ENCODE measurements at places on chromosomes 3 and 15.

DNA sequence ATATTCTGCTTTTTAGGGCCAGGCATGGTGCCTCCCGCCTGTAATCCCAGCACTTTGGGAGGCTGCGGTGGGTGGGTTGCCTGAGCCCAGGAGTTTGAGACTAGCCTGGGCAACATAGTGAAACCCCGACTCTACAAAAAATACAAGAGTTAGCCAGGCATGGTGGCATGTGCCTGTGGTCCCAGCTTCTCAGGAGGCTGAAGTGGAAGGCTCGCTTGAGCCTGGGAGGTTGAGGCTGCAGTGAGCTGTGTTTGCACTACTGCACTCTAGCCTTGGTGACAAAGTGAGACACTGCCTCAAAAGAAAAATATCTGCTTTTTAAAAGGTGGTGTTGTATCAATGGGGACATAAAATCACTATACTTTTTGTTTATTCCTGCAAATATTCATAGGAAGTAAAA, 112.8 kb downstream of the C3orf38 start:
- DNase-seq, result no peak

DNA sequence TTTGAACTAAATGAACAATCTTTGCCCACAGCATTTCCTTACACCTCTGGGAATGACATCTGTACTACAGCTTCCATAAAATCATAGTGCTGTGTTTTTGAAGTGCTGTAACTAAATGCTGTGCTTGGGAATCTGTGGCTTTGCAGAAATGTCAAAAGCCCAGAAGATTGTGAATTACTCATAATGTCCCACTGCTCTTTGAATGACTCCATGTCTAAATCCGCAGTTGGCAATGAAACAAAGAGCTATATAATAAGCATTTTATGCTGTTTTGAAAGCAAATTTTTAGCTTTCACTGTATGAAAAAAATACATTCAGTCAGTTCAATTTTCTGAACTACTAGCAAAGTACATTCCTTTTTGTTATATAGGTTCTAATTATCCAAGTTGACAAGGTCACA, 88.6 kb upstream of the ADAMTS17 start:
- DNase-seq, result no peak

DNA sequence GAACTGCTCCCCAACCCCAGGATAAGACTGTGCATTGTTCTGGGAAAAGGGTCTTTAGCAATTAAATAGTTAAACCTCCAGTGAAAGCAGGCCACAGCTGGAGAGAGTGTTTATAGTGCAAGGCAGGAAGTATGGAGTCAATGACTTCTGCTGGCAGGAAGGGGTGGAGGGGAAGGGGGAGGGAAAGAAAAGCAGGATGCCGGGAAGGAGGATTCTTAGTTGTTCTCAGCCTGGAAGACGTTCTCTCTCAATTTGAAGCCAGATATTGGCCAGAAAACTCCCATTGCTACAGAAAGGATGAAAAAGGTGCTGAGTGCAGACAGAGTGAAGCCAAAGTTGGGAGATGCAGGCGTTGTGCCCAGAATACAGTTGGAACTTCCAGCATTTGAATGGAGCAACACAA, 35.7 kb upstream of the ACTL6A start:
- DNase-seq, result no peak

DNA sequence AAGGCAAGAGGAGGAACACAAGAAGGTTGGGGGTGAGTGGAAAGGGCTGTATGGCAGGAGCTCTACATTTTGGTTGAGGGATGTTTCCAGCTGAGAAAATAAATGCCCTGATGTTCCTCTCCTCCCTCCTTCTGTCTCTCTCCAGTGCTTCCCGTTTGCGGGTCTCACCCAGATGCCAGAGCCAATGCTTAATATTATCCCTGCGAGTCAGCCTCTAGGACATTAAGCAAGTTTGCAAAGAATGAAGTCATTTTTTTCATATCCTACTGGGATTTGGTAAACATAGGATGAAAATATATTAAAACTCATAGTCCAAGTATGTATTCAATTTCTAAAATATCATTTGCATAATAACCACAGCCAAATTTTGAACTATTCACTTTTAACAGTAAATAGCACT, 295.9 kb downstream of the CADM2 start:
- no peak for DNase-seq

DNA sequence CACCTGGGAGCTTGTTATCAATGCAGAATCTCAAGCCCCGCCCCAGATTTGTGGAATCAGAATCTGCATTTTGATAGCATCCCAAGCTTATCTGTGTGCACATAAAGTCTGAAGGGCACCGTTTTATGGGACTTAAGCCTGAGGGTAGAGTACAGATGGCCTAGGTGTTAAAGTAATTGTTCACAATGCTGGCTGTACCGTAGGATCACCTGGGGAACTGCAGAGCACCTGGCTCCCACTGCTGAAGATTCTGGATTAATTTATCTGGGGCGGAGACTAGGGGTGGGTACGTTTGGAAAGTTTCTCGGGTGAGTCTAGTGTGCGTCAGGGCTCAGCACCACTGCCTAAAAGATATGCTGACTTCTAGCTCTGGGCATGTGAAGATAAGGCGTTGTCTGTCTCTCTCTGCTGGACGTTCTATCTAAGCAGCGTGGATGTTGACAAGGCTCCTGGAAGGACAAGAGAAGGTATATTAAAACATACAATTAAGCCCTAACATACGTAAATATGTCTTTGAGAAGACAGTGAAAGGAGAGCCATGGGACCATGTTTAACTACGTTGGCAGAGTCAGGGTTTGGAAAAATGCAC, 63.2 kb upstream of the RASGRP1 start:
- DNase-seq, result no peak

DNA sequence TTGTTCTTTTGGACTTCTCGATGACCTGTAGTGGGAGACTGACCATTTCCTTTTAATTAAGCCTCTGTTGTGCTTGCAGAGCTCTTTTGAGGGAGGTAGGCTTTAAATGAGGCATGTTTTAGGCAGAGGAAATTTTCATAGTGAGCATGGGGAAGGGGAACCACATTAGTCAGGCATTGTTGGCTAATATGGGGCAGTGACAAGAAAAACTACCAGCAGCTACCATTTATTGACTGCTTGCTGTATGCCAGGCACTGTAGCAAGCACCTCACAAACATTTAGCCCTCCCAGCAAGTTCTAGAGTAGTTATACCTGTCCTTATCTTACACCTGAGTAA, 10.9 kb downstream of the ATG7 start:
- no peak for DNase-seq

- DNase-seq, result no peak
These were observed 1012.8 kb downstream of the ROBO2 start for GRCh38 chr3:78052746-78053145.

DNA sequence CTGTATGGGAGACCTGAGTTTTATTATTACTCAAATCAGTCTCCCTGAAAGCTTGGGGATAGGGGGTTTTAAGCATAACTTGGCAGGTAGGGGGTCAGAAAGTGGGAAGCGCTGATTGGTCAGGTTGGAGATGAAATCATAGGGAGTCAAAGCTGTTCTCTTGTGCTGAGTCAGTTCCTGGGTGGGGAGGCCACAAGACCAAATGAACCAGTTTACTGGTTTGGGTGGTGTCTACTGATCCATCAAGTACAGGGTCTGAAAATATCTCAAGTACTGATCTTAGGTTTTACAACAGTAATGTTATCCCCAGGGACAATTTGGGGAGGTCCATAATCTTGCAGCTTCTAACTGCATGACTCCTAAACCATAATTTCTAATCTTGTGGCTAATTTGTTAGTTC, 17.8 kb upstream of the IQCF6 start:
- peak; percentile 18 for DNase-seq

DNA sequence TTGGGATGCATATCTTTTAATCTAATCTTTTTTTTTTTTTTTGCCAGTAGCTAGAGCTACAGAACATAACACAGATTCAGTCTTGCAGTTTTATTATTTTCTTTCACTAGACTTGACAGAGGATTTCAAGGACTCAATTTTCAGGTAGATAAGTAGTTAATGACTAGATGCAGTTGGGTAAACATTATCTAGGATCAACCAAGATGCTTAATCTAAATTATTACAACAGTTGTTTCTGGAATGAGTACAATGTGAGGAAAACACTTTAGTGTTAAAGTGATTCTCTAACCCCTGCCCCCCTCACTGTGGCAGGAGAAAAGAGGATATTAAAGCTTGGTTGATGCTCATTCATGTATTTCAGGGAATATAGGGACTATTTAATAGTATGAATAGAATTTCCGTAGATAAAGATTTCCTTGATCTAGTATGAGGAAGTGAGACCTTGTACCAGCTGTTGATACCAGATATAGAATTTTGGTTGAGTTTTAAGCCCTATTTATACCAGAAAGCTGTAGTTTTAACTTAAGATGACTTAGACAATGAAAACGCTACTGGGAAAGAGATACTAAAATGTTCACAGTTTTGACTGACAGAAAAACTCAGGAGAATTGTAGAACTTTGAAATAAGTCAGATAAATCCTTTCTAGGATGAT, 389.0 kb upstream of the C2CD4B start:
- no peak for DNase-seq

DNA sequence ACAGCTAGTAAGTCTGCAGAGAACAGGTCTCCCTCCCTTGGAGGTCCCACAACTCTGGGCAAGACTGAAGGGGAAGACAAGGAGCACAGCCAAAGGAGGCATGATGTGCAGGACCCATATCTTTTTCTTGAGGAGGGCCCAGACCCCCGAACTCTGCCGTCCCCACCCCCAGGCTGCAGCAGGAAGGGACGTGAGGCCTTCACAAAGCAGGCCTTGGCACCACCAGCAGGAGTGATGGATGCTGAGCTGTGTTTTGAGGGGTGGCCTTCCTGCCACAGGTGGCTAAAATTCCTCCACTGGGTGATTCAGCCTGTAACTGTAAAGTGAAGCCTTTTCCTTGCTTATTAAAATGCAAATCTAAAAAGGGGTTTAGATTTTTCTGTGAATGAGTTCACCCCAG, 8.6 kb downstream of the PLA2G4D start:
- no peak for DNase-seq

DNA sequence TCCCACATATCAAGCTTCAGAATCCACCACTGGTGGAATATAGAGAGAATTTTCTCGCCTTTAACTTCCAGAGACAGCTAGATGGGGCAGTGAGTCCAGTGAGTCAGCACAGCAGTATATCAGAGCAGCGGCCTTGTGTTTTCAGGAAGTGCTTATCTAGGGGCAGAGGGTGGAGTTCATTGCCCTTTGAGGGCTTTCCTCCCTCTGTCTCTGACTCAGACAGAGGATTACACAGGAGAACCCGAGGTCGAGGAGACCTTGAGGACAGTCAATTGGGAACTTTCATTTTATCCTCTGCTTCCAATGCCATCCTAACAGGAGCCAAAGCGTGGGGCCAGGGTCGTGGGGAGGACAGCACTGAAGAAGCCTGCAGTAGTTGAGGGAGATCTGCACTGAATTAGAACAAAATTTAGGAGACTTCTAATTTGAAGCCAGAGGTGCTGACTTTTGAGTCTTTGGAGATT, 109.6 kb upstream of the UMPS start:
- peak; percentile 21 for DNase-seq

- no peak for DNase-seq
These were observed 234.1 kb downstream of the CACNA2D3 start for GRCh38 chr3:54356261-54357045.

- no peak for DNase-seq
These were observed 35.4 kb upstream of the ESYT3 start for GRCh38 chr3:138398791-138399575.

DNA sequence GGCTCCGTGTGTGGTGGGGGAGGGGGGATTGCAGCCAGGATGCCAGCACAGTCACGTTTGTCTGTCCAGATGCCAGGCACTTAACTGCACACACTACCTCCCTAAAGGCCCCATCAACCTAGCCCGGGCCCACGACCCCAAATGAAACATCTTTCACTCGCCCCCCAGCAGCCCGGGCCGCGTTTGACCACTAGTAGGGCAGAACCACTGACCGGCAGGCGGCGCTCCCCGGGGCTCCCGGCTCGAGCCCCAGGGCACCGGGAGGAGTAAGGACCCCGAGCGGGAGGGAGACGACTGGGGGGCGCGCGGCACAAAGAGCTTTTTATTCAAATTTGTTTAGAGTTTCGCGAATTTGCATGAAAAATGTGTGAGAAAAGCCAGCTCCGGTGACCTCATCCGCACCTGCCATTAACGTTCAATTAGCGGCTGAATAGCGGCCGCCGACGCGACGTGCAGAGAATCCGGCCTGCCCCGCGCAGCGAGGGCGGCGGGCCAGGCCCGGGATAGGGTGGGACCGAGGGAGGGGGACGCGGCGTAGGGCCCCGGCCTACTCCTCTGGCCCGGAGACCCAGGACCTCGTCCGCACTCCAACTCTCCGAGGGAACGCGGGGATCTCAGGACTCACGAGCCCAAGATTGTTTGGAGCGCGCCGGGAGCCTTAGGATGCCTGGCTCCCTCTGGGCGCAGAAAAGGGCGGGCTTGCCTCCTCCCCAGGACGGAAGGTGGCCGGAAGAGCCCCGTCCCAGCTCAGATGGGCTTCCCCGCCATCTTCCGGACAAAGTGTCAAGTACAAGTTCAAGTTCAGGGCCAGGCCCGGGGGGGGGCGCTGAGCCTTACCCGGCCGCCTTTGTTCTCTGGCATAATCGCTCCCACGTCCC, 64.9 kb upstream of the POLG start:
- peak; percentile 27 for DNase-seq

DNA sequence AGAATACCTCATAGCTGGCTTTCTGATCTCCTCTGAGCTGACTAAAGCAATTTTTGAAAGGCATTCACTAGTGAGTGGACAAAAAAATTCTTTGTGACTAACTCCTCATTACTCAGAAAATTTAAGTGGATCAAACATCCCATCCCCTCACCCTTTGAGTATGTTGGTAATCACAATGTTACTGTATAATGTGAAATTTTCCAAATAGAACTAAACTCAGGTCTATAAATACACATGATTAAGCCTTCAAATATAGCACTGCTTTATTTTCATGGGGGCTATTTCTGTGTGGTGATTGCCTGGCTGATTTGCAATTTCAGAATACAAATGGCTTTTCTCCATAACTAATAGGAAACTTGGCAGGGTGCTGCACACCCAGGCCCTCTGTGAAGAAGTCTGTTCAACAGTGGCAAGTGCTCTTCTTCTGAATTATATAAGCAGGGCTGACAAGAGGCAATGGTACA, 45.9 kb upstream of the ACTC1 start:
- DNase-seq, result no peak

- DNase-seq, result no peak
These were observed 28.8 kb upstream of the IMPDH2 start for GRCh38 chr3:49058011-49058410.

GRCh38 chr3:123781571-123782275, 102.4 kb downstream of the MYLK start:
- no peak for DNase-seq

DNA sequence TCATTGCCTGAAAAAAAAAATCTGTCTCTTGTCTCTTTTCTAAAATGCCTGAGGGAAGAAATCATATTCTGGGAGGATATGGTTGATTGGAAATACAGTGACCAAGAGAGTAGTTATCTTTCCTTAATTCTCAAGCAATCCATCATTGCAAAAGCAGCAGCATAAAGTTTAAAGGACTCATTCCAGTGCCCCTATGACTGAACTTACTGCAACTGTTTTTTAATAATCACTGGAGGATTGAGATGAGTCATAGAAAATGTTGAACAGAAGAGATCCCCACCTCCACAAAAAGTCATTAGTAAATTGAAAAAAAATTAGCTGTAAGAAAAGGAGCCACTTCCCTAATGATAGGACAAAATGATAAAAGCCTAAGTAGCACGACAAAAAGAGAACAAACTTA, 121.5 kb downstream of the SLC9A9 start:
- no peak for DNase-seq

Measured in stimulated activated CD4-positive, alpha-beta T cell treated with anti-CD3 and anti-CD28 coated beads, Interleukin-1b, Interleukin-23, amount 100 ng/mL, for 48 hours (primary cell).